ENCODE measurements at places on chromosomes 7 and 10.
A peak's percentile ranks its signal among the peaks of the same experiment; 100 is the strongest.

- no peak for DNase-seq
These were observed 341.1 kb upstream of the SEMA3A start for GRCh38 chr7:84535580-84536270.

GRCh38 chr7:90980545-90980944 lies 283.7 kb upstream of the FZD1 start:
- DNase-seq = no peak

- peak; percentile 10 for DNase-seq
These were observed 66.8 kb downstream of the MAD1L1 start for GRCh38 chr7:2165610-2166594.

GRCh38 chr7:16268821-16269768 lies 152.2 kb downstream of the CRPPA start:
- peak; percentile 93 for DNase-seq

GRCh38 chr7:143900230-143900766 lies 1.7 kb downstream of the TCAF1 start:
- peak; percentile 10 for DNase-seq

DNA sequence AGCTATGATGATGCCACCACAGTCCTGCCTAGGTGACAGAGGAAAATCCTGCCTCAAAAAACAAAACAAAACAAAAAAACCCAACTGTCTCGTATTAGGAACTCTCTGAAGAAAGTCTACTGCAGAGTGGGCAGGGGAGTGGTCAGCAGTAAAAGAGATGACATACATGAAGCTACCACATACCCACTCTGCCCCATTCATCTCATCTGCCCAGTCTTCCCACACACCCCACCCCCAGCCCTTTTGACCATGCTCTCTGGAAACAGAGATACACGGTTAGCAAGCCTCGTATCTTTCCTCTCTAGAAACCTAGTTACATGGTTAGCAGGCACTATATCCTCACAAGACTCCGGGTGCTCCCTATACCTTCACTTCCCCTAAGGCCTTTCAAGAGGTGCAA lies 8.3 kb downstream of the SLC37A3 start:
- no peak for DNase-seq

DNA sequence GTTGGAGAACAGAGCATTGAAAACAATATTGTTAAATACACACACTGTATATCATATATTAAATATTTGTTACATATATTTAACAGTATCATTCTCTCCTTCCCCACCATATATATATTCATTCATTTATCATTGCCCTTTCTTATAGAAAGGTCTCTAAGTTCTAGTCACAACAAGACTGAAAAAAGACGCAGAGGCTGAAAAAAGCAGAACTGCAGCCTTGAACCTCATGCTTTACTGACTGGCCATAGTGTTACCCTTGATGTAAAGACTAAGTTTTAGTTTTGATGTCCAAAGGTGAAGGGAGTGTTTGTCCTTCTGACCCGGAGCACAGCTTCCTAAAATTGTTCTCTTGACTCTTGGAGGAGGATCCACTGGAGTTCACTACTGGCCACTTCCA lies 247.9 kb downstream of the PTEN start:
- no peak for DNase-seq

All from fibroblast of skin of right biceps (primary cell).